ENCODE measurements at places on chromosomes 13 and 19. TPM values are rescaled to one million over a fixed set of nuclear protein-coding genes. Genes with fewer than 3 reads are reported as not detected.

DNA sequence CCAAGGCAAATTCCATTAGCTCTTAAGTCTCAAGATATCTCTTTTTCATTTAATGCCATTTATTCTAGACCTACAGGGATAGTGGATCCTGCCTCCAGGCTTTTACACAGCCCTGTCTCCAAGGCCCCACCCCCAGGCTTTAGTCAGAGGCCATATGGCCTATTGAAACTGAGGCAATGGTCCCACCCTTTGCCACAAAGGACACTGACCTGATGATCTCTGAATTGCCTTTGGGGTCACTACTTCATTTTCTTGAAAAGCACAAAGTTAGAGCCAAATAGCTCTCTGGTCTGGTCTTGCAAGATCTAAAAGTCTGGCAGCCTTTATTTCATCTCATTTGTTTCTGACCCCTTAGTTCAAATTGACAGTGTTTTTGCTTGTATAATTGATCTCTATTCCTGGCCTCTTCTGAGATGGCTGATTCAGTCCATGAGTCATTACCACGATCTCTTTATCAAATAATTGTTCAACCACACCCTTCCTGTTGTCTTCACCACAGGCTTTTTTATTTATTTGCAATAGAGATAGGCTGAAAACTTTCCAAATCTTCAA lies 209.8 kb downstream of the FGF14 start:
- no peak for DNase-seq

Gene CEP89
- 27.8 TPM for total RNA-seq

Gene CD79A
- not detected for total RNA-seq

Gene N4BP2L1
- 20.0 TPM for total RNA-seq

GRCh38 chr13:72896869-72897268 lies 114.9 kb downstream of the PIBF1 start:
- no peak for DNase-seq

GRCh38 chr19:13619203-13619632 lies 112.9 kb upstream of the CACNA1A start:
- DNase-seq = no peak

- DNase-seq = no peak
Measured at GRCh38 chr19:23706657-23707056, 19.6 kb upstream of the ZNF675 start.

Gene LIM2
- total RNA-seq = not detected

GRCh38 chr13:90713441-90714133 lies 633.9 kb upstream of the MIR17HG start:
- DNase-seq = no peak

- DNase-seq = no peak
Measured at GRCh38 chr13:35648201-35648600, 171.7 kb upstream of the MAB21L1 start.

- DNase-seq = no peak
Measured at GRCh38 chr13:112957295-112957677, 11.7 kb upstream of the MCF2L start.

DNA sequence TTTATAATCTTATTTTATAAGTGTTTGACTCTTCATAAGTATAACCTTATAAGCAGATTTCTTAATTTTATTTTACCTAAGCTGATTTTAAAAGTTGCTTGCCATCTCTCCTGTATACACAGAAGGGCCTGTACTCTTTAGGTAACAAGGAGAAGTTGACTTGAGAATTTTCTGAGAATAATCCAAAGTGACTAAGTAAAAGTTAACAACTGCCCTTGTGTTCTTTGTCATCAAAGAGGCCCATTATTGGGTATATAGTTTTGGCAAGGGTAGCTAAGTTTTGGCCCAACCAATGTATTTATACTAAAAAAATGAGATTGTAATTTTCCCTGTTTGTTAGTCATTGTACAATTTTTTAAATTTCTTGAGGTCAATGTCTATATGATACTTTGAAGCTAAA lies 3.2 kb downstream of the LCP1 start:
- DNase-seq = no peak

DNA sequence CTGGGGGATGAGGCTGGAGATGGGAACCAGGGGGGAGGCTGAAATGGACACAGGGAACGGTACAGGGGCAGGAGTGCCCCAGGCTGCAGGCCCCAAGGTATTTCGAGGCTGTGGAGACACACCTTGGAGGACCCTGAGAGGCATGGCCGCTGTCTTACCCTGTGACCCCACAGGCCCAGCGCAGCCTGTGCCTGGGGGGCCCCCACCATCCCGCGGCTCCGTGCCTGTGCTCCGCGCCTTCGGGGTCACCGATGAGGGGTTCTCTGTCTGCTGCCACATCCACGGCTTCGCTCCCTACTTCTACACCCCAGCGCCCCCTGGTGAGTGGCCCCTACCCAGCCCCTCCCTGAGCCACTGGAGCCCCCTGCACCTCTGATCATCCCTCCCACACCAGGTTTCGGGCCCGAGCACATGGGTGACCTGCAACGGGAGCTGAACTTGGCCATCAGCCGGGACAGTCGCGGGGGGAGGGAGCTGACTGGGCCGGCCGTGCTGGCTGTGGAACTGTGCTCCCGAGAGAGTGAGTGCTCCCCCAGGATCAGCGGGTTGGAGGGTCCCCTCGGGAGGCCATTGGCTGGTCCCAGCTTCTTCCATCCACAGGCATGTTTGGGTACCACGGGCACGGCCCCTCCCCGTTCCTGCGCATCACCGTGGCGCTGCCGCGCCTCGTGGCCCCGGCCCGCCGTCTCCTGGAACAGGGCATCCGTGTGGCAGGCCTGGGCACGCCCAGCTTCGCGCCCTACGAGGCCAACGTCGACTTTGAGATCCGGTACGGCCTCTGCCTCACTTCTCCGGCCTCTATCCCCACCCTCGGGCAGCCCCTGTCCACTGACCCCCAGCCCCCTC lies 16.9 kb upstream of the SPIB start:
- no peak for DNase-seq

Gene PNMA8B
- total RNA-seq = 17.5 TPM

- DNase-seq = no peak
Measured at GRCh38 chr13:101453784-101454201, 1.3 kb downstream of the ITGBL1 start.

DNA sequence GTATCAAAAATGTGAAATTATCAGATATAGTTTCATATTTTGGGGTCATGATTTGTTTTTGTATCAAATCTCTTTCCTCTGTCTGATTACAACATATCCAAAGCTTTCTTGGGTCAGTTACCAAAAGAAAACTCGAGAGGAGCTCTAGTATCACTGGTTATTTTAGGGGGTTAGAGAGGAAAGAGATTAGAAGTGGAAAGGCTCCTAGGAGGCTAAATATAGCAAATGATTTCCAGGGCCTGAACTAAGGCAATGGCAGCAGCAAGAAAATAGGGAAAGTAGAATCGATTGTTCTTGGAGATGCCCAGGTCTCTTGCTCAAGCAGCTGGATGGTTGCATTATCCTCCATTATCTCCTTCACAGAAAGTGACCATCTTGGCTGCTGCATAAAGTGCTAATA lies 72.9 kb downstream of the NHLRC3 start:
- DNase-seq = no peak

DNA sequence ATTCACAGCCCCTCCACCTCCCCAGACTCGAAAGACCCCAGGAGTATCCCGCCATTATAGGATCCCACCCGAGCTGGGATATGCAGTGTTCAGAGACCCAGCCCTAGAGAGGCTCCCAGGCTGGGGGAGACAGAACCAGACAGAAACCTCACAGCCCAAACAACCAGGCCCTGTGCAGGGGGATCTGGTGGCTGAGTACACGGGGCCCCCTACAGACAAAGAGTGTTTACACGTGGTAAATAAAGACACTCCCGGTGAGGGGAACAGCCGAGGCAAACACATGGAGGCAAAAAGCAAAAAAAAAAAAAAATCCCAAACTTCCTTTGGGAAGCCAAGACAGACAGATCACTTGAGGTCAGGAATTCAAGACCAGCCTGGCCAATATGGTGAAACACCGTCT lies 25.1 kb downstream of the TINCR start:
- no peak for DNase-seq

DNA sequence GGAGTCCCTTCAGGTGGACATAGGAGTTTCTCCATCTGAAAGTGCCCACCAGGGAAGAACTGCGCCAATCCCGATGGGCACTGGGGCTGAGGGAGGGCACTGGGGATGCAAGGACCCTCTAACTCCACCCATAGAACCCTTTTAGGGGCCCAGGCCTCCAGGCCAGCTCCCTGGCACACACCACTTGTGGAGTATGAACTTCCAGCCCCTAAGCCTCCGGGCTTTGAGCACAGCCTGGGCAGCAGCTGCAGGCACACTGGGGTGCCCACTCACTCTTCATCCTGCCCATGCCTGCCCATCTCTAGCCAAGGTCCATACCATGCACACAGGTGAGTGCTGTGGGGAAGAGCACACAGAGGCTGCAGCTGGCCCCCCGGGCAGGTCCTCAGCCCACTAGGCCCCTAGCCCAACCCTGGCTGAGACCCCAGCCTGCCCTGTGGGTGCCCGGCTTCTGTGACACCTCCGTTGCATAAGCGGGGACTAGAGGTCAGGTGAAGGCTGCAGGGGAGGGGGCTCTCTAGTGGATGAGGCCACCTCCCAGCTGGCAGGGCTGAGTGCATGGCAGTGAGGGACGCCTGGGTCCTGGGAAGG lies 14.6 kb upstream of the SLC7A10 start:
- DNase-seq = no peak

Gene RNF225
- not detected for total RNA-seq

- DNase-seq = no peak
Measured at GRCh38 chr13:66992183-66992582, 238.0 kb downstream of the PCDH9 start.

- no peak for DNase-seq
Measured at GRCh38 chr13:71117920-71118319, 749.1 kb downstream of the DACH1 start.

GRCh38 chr13:47046706-47047105 lies 149.9 kb upstream of the HTR2A start:
- no peak for DNase-seq

Gene LAIR1
- 1.1 TPM for total RNA-seq

DNA sequence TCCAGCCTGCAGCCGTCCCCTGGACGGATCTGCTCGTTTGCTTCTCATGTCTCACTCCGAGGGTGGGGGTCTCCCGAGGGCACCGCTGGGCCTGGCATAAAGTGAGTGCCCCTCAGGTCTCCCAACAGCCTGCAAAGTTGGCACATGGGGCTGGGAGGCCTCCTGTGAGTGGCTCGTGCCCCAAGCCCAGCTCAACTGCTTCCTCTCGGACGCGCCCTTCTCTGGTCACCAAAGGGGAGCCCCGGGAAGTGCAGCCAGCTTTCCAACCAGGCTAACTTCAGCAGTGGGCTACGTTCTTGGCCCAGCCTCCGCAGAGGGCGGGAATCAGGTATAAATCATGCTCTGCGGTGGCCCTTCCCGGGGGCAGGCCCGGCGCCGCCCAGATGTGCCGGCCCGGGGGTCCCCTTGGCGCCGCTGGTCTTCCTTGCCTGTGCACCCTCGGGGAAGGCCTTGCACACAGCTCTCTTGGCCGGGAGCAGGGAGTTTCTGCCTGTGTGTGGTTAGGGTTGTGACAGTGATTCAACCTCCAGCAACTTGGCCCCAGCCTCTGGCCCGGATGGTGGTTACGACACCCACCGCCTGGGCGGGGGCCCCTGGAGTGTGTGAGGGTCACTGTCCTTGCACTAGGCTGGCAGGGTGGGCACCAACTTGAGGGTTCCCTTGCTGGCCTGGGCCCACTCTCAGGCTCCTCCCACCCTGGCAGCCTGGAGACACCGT lies 20.7 kb downstream of the CEBPG start:
- no peak for DNase-seq

GRCh38 chr19:50231821-50232220 lies 28.4 kb downstream of the MYH14 start:
- no peak for DNase-seq

DNA sequence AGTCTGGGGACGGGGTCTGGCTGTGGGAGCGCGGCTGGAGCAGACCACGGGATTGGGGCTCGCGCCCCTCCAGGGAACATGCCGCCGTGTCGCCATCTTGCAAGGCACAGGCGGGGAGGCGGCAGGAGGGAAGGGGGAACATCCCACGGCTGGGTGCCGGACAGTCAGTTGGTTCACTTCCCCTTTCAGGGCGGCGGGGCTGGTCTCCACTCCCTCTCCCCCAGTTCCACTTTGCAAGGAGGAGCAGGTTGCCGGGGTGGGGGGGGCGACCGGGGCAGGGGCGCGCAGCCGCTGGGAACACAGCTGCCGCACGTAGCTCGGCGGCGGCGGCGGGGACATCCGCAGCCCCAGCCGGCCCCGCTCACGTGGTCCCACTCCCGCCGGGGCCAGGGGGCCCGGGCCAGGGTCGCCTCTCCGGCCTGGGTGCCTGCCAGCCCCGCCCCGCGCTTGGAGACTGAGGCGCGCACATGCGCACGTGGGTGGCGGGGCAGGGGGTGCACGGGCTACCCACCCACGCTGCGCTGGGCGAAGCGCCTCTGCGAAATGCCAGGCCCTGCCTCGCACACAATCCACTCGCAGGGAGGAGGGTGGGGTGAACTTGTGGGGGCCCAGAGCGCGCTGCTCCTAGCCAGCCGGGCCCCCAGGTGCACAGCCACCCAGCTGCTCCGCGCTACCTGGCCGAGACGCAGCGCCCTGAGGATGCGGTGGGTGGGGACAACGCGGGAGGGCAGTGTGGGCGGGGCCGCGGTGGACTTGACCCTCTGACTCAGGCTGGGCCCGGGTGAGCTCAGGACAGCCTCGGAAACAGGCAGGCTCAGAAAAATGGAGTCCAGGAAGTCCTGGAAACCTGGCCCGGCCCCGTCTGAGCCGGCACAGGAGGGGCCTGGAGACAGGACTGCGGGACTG lies 6.4 kb downstream of the KLF16 start:
- DNase-seq = no peak

DNA sequence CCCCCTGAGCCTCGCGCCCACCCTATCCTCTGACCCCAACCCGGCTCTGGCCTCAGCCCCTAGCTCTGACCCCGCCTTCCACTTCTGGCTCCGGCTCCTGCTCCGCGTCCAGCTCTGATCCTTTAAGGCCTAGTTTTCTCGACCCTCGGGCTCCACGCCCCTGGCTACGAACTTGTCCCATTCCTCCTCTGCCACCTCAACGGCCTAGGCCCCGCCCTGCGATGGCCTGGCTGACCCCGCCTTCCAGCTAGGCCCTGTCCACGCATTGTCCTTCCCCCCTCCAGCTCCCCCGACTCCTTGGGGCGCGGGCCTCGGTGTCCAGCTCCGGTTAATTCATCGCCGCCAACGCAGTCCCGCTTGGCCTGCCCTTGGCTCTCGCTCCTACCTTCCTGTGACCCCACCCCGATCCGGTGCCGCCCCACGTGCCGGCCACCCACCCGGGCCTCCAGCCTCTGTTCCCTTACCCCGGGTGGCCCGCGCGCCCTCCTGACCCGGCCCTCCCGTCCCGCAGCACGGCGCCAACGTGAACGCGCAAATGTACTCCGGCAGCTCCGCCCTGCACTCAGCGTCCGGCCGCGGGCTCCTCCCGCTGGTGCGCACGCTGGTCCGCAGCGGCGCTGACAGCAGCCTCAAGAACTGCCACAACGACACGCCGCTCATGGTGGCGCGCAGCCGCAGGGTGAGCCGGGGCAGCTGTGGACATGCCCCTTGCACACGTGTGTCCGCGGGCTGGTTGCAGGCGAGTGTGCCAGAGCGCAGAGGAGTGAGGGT lies 9.4 kb downstream of the BCL3 start:
- peak; percentile 16 for DNase-seq

Gene CLDN10
- 2.3 TPM for total RNA-seq
